ENCODE measurements at places on chromosomes 1 and 21.

GRCh38 chr1:87951852-87952251 is 623.2 kb downstream of the LMO4 start:
- DNase-seq: no peak

GRCh38 chr1:211929683-211930082 is 99.1 kb upstream of the LPGAT1 start:
- no peak for DNase-seq

DNA sequence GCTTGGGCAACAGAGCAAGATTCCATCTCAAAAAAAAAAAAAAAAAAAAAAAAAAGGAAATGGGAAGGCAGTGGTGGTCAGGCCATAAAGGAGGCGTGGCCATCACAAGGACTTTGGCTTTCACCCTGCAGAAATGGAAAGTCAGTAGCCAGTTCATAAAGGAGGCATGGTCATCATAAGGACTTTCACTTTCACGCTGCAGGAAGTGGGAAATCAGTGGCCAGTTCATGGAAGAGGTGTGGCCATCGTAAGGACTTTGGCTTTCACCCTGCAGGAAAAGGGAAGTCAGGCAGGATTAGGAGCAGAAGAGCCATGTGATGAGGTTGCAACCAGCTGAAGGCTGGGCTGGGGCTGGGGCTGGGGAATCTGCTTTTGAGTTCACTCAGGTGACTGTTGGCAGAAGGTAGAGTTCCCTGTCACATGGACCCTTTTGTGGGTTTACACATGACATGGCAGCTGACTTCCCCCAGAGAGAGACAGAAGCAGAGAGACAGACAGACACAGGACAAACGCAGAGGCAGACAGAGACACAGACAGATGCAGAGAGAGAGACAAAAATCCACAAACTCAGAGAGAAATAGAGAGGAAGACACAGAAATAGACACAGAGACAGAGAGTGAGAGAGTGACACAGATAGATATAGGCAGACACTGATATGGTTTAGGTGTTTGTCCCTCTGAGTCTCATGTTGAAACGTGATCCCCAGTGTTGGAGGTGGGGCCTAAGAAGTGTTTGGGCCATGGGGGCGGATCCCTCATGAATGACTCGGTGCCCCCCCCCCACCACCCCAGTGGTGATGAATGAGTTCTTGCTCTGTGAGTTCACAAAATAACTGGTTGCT is 263.9 kb upstream of the KAZN start:
- no peak for DNase-seq

GRCh38 chr1:235527196-235527814 is 23.1 kb upstream of the B3GALNT2 start:
- no peak for DNase-seq

- DNase-seq: no peak
These were observed 9.9 kb upstream of the COA7 start for GRCh38 chr1:52707927-52708655.

- DNase-seq: peak; percentile 64
These were observed 159.8 kb downstream of the PEX14 start for GRCh38 chr1:10634428-10635084.

GRCh38 chr1:192183788-192184187 is 25.5 kb downstream of the RGS18 start:
- peak; percentile 32 for DNase-seq

DNA sequence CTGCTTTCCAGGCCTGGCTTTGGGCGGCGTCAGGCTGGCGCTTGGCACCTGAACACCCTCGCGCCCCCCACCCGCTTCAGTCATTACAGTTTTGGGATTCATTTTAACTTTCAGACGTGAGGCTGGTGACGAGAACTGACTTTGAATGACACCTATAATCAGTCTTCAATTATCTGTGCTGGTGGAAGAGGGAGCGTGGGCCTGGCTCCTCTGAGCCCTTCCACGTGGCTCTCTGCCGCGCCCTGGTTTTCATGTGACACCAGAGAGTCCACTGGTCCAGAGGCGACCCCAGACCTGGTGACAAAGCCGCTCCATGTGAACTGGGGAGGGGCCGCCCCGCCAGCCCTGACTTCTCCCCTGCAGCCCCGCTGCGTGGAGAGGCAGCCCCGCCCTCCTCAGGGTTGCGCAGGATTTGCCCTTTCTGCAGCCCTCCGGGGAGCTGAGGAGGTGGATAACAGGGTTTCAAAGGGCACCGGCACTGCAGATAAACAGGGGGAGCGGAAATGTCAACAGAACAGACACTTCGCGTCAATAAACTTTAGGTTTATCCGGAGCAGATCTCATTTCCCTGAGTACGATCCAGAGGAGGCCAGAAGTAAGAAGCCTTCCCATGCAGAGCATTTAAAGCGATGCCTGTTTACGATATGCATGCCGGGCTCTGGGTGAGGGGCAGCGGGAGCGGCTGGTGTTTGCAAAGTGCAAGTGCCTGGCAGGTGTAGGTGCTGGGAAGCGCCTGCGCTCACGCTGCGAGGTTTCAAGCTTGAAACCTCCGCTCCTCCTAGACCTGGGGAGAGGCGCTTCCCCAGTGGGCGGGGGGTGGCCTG is 56.4 kb downstream of the AJAP1 start:
- no peak for DNase-seq

- DNase-seq: no peak
These were observed 73.6 kb downstream of the ZNF281 start for GRCh38 chr1:200336101-200336845.

DNA sequence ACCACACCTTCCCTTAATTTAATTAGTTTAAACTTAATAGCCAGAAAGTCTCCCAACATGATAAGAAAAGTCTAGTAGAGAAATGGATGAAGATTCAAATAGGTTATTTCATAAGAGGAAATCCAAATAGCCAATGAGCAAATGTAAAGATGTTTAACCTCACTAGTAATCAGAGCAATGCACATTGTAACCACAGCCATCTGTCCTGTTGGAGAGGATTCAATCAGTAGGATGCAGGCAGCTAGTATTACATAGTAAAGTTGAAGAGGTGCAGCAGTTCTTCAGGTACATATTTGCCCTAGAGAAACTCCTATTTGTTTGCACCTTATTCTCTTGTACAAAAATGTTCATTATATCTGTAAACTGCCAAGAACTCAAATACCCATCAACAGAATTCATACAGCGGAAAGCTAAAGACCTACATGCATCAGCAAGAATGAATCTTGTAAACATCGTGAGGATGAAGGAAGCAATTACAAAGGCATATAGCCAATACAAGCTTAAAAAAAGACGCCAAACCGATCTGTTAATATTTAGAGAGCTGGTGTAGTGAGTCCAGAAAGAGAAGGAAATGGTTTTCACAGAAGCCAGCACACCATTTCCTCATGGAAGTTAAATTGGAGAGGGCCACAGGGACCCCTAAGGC is 27.9 kb downstream of the DIP2A start:
- DNase-seq: no peak

GRCh38 chr1:15299179-15299578 is 52.2 kb downstream of the FHAD1 start:
- DNase-seq: no peak

- no peak for DNase-seq
These were observed 137.4 kb upstream of the GRIK3 start for GRCh38 chr1:37171691-37172090.

DNA sequence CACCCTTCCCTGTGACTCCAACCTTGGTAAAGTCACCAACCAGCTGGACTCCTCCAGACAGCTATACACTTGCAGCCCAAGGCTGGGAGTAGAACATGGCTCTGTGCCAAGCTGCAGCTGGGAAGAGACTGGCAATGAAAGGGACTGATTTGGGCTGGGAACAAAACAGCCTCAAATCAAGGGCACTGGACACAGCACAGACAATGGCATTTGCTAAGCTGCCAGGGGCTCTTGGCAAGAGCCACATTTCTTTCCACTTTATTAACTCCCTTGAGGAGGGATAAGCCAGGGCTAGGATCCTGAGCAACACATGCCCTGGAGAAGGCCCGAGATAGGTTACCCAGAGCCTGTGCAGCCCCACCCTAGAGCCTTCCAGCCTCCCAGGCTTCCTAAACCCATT is 12.0 kb downstream of the SYT11 start:
- peak; percentile 57 for DNase-seq

GRCh38 chr1:171717062-171717718 is 24.7 kb downstream of the VAMP4 start:
- no peak for DNase-seq

GRCh38 chr1:8348777-8349472 is 31.0 kb downstream of the SLC45A1 start:
- DNase-seq: peak; percentile 80

GRCh38 chr1:146029117-146029516 is 7.6 kb upstream of the HJV start:
- no peak for DNase-seq

DNA sequence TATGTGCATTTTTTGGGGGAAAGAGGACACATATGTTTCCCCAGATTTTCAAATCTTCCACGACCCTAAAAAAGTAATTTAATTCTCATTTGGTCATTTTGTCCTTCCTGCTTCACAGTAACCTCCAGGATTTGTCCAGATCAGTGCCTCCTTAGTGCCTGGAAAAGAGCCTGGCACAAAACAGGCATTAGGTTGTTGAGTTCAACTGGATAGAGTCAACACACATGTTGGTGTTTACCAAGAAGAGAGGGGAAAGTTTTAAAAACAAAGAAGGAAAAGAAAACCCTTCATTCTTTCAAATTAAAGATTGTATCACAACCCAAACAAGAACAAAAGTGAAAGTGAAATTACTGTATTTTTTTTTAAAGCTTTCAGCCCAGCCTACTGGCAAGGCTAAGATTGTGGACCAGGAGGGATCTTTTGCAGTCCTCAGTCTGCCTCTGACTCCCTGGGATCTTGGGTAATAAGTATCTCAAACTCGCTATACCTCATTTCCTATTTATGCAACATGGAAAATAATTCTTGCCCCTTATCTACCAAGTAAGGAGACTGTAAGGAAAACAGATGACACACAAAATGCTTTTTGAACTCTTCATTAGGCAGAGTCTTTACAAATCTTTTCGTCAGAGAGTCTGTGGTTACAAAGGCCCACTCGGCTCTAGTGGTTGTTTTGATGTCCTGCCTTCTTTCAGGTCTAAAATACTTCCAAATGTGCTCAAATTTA is 57.8 kb downstream of the ZNF281 start:
- no peak for DNase-seq

DNA sequence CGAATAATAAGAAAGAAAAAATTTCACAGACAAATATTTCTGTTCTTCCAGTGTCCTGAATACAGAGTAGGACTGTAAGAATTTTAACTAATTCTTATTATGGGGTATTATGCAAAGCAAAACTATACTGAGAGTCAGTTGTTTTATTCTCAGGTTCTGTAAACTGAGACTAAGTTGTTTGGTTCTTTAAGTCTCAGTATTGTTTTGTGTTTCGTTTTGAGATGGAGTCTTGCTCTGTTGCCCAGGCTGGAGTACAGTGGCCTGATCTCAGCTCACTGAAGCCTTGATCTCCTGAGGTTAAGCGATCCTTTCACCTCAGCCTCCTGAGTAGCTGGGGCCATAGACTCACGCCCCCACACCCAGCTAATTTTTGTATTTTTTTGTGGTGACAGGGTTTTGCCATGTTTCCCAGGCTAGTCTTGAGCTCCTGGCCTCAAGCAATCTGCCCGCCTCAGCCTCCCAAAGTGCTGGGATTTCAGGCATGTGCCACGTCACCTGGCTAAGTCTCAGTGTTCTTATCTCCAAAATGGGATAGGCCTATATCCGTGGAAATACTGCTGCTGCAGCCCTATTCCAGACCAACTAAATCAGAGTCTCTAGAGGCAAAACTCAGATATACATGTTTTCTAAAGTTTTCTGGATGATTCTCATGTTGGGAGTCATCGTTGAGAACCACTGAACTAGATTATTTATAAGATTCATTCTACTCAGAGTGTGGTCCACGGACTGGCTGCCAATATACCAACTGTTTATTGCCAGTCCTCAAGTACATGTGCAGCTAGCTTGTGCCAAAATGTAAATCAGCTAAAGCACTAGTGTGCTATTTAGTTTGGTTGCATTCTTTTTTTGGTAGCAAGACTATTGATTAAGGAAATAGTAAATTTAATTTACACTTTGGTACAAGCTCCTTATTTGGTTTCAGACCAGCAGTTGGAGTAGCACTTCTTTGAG is 116.6 kb downstream of the HS2ST1 start:
- DNase-seq: no peak

GRCh38 chr21:45246386-45247320 is 41.0 kb downstream of the POFUT2 start:
- DNase-seq: no peak

- DNase-seq: no peak
These were observed 11.4 kb upstream of the PRMT2 start for GRCh38 chr21:46624050-46624449.

GRCh38 chr1:188988589-188988988 is 1489.1 kb downstream of the BRINP3 start:
- no peak for DNase-seq
